ENCODE measurements at places on chromosomes 7 and 10.

DNA sequence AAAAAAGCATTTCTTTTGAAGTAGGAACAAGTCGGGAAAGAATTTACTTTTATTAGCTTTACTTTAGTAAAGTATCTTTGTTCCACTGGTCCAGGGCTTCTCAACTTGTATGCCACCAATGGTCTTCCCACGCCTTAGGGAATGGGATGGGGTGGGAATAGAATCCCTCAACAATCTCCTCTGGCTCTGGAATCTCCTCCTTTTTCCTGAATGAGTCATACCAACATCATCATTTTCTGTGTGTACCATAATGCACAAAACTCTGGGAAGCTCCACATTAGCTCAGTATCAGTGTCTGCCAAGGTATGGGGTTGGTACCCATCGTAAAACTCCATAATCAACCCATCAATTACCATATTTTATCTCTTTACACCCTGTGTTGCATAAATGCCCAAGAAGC lies 159.4 kb upstream of the BMPER start:
- DNase-seq = no peak

GRCh38 chr10:52099026-52099600 lies 215.0 kb upstream of the DKK1 start:
- DNase-seq = no peak

- no peak for DNase-seq
These were observed 20.4 kb downstream of the CCDC71L start for GRCh38 chr7:106640368-106641141.

DNA sequence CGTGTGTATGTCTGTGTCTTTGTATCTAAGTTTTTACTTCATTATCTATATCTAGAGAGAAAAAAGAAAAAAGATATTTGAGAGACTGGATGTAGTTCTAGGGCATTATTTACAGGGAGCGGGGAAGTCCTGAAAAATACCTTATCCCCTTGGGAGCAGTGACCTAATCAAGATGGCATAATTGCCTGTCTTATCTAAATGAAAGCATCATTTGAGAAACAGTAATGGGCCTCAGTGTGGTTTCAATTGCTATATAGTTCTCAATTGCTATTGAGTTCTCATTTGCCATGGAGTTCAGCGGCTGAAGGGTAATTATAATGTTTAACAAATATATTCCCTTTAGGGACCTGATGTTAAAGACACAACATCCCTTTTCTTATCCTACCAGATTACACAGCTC lies 216.5 kb downstream of the PLXNA4 start:
- no peak for DNase-seq

DNA sequence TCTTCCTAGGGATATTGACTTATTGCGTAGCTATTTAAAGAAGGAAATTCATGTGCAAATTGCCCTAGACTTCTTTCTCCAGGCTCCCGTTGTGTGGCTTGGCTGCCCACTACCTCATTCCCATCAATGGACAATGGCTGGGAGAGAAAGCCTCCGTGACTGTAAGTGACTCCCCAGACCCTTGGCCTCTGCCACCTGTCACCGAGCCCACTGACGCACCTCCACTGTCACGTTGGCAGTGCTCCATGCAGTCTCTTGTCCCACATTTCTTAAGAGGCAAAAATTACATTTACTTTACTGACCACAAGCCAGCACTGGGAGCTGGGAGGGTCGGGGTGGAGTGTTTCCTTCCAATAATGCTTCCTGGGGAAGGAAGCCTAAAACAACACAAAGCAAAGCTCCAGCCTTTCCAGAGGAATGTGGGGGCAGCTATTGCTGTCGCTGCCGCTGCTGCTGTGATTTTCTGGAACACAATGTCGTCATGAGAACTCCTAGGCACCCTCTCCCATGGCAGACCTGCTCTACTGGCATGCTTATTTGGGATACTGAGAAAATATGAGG lies 89.7 kb upstream of the STEAP1B start:
- no peak for DNase-seq
